ENCODE measurements at places on chromosomes 2 and 18.

GRCh38 chr2:41151746-41152145 lies 699.9 kb upstream of the SLC8A1 start:
- no peak for DNase-seq

DNA sequence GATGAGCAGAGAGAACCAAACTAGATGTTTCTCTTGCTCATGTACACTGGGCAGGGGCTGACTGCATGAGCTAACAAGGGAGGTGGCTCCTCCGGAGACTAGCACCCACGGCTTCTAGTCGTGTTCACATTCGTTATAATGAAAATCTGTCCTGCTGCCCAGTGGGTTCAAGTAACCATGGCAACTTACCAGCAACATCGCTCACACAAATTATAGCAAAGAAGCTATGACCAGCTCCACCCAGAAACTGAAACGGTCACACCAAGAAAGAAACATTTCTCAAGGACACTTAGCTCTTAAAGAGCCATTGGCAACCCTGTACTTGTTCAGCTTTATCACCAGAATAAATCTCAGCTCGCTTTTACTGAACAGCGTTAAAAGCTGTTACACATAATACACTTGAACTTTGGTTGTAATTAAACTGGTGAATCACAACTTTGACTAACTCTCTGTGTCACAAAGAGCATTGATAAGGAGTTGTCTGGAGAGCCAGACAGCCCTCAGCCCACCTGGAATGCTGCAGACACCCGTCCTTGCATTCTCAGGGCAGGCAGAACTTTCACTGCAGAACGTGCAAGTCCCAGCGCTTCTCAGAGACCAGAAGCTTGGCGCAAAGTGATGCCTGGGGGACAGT lies 141.2 kb downstream of the PID1 start:
- no peak for DNase-seq

GRCh38 chr18:36329684-36330434 lies 32.3 kb downstream of the FHOD3 start:
- no peak for DNase-seq

DNA sequence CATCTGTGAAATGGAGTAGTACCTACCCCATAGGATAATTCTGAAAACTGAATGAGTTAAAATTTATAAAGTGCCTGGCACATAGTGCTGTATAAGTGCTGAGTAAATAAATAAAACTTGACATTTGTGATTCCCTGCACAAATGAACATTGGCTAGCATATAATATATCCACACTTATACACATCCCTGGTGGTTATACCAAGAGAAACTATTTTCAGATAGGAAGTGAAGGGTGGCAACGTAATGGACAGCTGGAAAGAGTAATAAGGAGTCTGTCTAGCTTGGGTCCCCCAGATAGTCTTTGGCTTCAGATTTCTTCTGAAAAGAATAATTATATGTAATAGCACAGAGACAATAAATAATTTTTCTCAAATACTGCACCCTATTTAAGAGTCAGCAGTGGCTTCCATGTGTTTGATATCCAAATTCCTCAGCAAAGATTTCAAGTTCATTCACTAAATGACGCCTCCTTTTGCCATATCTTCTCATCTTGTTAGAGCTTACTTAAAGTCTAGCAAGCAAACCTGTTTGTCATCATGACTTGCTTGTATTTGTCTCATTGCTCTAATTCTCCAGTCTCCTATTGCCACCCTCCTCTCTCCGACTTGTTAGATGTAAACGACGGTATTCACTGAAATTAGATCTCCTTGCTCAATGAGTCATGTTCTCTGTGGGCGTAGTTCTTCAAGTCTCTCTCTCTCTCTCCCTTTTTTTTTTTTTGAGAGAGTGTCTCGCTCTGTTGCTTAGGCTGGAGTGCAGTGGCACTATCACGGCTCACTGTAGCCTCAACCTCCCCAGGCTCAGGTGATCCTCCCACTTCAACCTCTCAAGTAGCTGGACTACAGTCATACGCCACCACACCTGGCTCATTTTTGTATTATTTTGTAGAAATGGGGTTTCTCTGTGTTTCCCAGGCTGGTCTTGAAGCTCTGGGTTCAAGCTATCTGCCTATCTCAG lies 8.7 kb upstream of the ADGRF3 start:
- peak; percentile 98 for DNase-seq

DNA sequence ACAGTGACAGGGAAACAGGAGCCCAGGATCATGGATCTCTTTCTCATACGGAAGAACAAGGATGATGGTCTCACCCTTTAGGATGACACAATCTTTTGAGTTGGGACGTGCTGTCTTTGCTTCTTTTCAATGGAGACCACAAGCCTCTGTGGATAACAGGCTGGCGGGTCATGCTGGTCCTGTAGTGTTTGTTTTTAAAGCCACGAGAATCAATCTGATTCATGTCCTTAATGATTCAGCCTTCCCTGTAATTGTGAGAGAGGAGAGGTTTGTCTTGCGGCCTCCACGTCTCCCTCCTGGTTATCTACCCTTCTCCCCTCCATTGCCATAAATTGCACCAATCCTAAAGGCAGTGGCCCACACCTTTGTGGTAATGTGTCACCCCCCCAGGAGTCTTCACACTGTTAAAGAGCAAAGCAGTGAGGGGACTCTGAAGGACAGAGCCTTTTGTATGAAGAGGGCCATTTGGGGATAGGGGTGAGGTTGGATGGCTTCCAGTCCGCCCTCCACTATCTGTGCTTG lies 87.7 kb upstream of the TGFA start:
- no peak for DNase-seq

DNA sequence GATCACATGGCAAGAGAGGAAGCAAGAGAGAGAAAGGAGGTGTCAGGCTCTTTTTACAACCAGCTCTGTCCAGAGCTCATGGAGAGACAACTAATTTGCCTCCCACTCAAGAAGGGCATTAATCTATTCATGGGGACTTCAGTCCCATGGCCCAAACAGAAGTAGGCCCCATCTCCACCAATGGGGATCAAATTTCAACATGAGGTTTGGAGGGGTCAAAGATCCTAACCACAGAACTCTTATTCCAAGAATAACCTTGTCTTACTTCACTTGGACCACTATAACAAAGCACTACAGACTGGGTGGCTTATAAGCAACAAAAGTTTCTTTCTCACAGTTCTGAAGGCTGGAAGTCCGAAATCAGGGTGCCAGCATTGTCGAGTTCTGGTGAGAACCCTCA lies 31.8 kb downstream of the GRB14 start:
- DNase-seq, result no peak

GRCh38 chr2:45813003-45813941 lies 161.8 kb downstream of the PRKCE start:
- DNase-seq, result no peak

DNA sequence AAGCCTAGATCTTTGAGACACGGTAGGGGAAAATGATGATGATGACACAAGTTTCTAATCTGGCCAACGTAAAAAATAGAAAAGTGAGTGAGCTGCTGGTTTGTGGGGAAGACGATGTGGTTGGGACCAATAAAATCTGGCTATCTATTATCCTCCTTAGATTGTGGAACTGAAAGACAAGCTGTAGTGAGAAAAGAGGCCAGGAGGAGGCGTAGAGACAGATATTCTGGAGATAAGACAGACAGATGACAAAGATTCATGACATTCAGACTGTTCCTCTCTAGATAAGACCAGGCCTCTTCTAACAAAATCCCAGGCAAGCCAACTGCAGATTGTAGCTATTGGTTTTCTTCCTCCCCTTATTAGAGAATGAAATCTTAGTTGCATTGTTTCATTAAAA lies 376.3 kb upstream of the UBE2E3 start:
- no peak for DNase-seq

DNA sequence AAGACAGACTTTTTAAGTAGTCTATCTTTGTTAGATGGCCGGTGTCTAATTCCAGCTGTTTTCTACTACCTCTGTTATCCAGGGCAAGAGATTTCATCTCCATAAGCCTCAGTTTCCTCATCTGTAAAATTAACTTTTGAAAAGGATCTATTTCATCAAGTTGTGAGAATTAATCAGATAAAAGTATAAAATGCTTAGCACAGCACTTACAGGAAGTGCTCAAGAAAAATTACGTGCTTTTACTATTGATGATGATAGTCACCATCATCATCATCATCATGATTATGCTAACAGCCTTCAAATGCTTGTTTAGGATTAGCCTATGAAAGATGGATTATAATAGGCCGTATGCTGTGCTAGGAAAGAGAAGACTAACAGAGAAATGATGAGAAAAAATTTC lies 76.2 kb downstream of the CYRIA start:
- no peak for DNase-seq
